Breast epithelium (tissue), 4 donors: ENCODE measurements at places on chromosomes 5 and 9. TPM values are rescaled to one million over a fixed set of nuclear protein-coding genes. Genes with fewer than 3 reads are reported as not detected.

The ZFP2 gene
- total RNA-seq: 2.1 TPM

The SH2D3C gene
- 6.9 TPM for total RNA-seq

The SPATA31D4 gene
- total RNA-seq: not detected

The GZMA gene
- total RNA-seq: not detected

The OLFM1 gene
- 22.1 TPM for total RNA-seq

The RNF208 gene
- 2.9 TPM for total RNA-seq

The SYK gene
- total RNA-seq: 11.8 TPM

- H3K4me3 ChIP-seq: no peak overlapping the region
- DNase-seq: no peak
- no peaks in the 10 kb centered on the region for H3K27me3 ChIP-seq
Measured at GRCh38 chr9:129455151-129455995, 165.5 kb downstream of the C9orf50 start.

- H3K27ac ChIP-seq: no peak overlapping the region
- H3K27me3 ChIP-seq: peaks cover 12% of the 10 kb centered on the region
- DNase-seq: no peak
- no peaks in the 10 kb centered on the region for H3K36me3 ChIP-seq
Measured at GRCh38 chr5:176570044-176570443, 20.9 kb downstream of the CDHR2 start.

GRCh38 chr9:120107138-120107537 is 472.8 kb downstream of the CDK5RAP2 start:
- no peaks in the 10 kb centered on the region for H3K27me3 ChIP-seq
- H3K4me3 ChIP-seq: no peak overlapping the region
- no peaks in the 10 kb centered on the region for H3K36me3 ChIP-seq
- no peak for DNase-seq
- H3K27ac ChIP-seq: no peak overlapping the region

DNA sequence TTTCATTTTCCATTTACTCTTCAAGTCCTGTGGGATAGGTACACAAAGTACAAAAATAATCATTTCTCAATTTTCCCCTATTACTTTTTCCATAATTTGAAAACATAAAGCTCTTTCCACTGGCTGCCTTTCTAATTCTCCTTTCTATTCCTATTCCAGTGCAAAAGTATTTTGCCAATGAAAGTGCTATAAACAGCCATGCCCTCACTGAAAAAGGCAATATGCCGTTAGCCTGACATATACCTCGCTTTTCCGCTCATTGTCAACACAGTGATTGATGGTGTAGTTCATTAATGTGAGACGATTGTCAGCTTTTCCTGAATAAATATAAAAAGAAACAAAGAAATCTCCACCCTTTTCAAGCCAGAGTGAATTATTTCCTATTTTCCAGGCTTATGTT is 97.5 kb downstream of the EBF1 start:
- no peak for DNase-seq
- no peaks in the 10 kb centered on the region for H3K27me3 ChIP-seq
- no peaks in the 10 kb centered on the region for H3K36me3 ChIP-seq
- H3K4me3 ChIP-seq: no peak overlapping the region
- H3K27ac ChIP-seq: peak overlapping the region; percentile 40

DNA sequence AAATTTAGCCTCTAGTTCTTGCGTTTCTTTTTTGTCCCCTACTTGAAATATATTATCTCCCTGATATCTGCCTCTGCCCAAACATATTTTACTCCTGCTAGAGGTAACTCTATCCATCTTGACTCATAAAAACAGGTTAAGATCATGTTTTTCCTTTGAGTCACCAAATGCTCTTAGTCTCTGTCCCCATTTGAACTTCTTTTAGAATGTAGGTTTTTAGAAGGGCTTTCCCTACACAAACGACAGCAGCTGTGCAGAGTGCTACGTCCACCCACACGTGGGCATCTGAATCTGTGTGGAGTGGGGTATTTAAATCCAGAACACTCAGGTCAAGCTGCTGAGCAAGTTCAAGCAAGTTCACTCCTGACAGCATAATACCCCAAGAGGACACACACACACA is 2.2 kb downstream of the HSD17B3 start:
- H3K4me1 ChIP-seq: no peaks in the 10 kb centered on the region
- H3K27ac ChIP-seq: no peak overlapping the region
- H3K4me3 ChIP-seq: no peak overlapping the region
- H3K27me3 ChIP-seq: no peaks in the 10 kb centered on the region
- DNase-seq: no peak
- H3K36me3 ChIP-seq: no peaks in the 10 kb centered on the region

GRCh38 chr5:94209272-94209671 is 409.1 kb downstream of the KIAA0825 start:
- H3K27me3 ChIP-seq: no peaks in the 10 kb centered on the region
- no peak overlapping the region for H3K4me3 ChIP-seq
- no peaks in the 10 kb centered on the region for H3K36me3 ChIP-seq

- no peak overlapping the region for H3K27ac ChIP-seq
- no peaks in the 10 kb centered on the region for H3K4me1 ChIP-seq
- H3K27me3 ChIP-seq: no peaks in the 10 kb centered on the region
Measured at GRCh38 chr5:172102218-172102870, 85.7 kb downstream of the STK10 start.

GRCh38 chr9:88418715-88419540 is 30.7 kb downstream of the SPIN1 start:
- H3K4me3 ChIP-seq: no peak overlapping the region
- H3K27ac ChIP-seq: no peak overlapping the region
- H3K36me3 ChIP-seq: no peaks in the 10 kb centered on the region
- DNase-seq: no peak
- no peaks in the 10 kb centered on the region for H3K27me3 ChIP-seq

DNA sequence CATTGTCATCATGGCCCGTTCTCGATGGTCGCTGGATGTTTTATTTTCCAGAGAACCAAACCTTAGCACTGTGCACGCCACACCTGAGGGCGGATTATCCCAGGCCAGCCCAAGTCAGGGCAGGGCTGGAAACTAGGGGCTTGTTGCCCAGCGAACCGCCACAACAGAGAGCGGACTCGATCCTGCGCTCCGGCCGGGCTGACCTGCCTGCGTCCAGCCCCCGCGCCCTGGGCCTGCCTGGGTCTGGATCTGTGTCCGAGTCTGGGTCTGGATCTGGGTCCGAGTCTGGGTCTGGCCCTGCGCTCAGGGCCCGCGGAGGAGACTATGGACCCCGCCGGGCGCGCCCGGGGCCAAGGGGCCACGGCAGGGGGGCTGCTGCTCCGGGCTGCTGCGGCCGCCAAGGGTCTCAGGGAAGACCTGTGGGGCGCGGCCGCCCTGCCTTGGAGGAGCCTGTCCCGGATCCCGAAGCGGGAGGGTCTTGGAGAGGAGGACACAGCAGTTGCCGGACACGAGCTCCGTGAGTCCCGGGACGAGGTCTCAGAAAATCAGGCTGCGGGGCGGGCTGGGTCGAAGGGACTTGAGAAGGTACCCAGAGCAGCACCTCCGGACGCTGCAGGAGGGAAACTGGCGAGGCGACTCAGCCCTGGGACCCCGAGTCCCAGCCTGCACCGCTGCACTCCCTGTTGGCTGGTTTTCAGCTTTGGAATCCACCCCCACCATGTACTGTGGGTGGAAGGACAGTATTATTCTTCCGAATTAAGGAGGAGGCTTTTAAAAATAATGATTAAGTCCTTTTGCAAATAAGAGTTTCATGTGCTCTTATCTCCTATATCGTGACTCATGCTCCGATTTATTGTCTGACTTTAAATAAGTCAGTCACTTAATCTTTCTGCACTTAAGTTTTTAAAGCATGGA is at the start of gene ANKDD1B:
Gene ANKDD1B, plus strand, starts transcription at position 143 of the 915 bp plus-strand sequence. Its CDS starts 182 bp downstream, at position 325.
- H3K27ac ChIP-seq: peak within 1 kb of the TSS; percentile 55
- peak within 1 kb of the TSS; percentile 62 for H3K4me3 ChIP-seq
- H3K4me1 ChIP-seq: no peaks in the 10 kb centered on the region
- DNase-seq: peak; percentile 52
- no peaks in the 10 kb centered on the region for H3K36me3 ChIP-seq

DNA sequence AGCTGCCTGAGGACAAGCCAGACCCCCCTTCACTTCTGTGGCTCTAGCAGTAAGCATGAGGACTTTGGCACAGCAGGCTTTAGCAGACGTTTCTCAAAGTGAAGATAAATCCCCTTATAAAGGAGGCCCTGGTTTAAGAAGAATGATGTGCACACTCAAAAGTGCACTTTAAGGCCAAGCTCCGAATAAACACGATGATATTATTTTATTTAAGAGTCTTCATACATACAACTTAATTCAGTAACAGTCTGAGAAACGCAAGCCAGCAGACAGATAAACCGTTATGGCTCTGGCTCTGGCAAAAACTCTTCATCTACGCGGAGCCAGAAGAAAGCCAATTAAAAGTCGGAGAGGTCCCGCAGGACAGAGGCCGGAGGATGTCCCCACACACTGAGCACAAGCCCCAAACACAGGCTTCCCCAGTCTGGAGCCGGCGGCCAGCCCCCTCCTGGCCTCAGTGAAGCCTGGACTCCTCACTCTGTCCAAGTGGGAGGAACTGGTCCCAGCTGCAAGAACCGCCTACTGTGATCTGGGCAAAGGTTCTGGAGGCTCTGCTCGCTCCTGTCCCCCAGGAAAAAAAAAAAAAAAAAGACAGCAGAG is 44.6 kb downstream of the ADAMTS2 start:
- no peak overlapping the region for H3K4me3 ChIP-seq
- no peaks in the 10 kb centered on the region for H3K27me3 ChIP-seq
- no peaks in the 10 kb centered on the region for H3K4me1 ChIP-seq
- H3K27ac ChIP-seq: no peak overlapping the region
- no peaks in the 10 kb centered on the region for H3K36me3 ChIP-seq
- no peak for DNase-seq

DNA sequence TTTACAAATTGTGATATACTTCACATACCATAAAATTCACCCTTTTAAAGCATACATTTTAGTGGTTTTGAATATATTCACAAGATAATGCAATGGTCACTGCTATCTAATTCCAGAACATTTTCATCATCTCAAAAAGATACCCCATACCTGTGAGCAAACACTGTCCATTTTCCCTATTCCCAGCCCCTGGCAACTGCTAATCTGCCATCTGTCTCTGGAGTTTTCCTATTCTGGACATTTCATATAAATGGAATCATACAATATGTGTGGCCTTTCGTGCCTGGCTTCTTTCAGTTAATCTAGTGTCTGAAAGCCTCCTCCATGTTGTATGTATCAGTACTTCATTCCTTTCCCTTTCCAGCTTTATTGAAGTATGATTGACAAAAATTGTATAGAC is 14.7 kb downstream of the SNX30 start:
- H3K4me3 ChIP-seq: no peak overlapping the region
- H3K27me3 ChIP-seq: no peaks in the 10 kb centered on the region
- no peak overlapping the region for H3K27ac ChIP-seq
- no peaks in the 10 kb centered on the region for H3K36me3 ChIP-seq
- DNase-seq: no peak
- no peaks in the 10 kb centered on the region for H3K4me1 ChIP-seq

- no peak overlapping the region for H3K27ac ChIP-seq
- no peak for DNase-seq
- H3K27me3 ChIP-seq: no peaks in the 10 kb centered on the region
- no peaks in the 10 kb centered on the region for H3K4me1 ChIP-seq
- no peak overlapping the region for H3K4me3 ChIP-seq
- no peaks in the 10 kb centered on the region for H3K36me3 ChIP-seq
Measured at GRCh38 chr9:93974151-93974550, 19.0 kb upstream of the BARX1 start.

DNA sequence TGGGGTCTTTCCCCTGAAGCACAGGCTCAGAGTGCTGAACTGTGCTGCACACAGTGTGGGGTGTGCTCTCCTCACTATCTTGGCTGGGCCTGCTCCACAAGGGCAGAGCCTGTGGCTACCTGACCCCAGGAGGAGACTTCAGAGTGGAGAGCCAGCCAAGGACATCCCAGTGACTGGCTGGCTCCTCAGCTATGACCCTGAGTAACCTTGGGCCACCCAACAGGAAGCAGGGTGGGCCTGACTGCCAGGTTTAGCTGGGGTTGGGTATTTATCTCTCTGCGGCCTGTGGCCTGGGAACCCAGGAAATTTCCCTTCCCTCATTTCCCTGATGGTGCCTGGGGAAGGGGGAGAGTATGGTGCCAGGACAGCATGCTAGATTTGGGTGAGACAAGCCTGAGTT is 2.1 kb upstream of the EEIG1 start:
- H3K27me3 ChIP-seq: no peaks in the 10 kb centered on the region
- H3K4me3 ChIP-seq: no peak overlapping the region
- H3K4me1 ChIP-seq: no peaks in the 10 kb centered on the region
- H3K36me3 ChIP-seq: no peaks in the 10 kb centered on the region

GRCh38 chr5:154095904-154096303 is 57.1 kb downstream of the MFAP3 start:
- no peaks in the 10 kb centered on the region for H3K4me1 ChIP-seq
- H3K27me3 ChIP-seq: no peaks in the 10 kb centered on the region
- no peak for DNase-seq
- no peak overlapping the region for H3K27ac ChIP-seq

DNA sequence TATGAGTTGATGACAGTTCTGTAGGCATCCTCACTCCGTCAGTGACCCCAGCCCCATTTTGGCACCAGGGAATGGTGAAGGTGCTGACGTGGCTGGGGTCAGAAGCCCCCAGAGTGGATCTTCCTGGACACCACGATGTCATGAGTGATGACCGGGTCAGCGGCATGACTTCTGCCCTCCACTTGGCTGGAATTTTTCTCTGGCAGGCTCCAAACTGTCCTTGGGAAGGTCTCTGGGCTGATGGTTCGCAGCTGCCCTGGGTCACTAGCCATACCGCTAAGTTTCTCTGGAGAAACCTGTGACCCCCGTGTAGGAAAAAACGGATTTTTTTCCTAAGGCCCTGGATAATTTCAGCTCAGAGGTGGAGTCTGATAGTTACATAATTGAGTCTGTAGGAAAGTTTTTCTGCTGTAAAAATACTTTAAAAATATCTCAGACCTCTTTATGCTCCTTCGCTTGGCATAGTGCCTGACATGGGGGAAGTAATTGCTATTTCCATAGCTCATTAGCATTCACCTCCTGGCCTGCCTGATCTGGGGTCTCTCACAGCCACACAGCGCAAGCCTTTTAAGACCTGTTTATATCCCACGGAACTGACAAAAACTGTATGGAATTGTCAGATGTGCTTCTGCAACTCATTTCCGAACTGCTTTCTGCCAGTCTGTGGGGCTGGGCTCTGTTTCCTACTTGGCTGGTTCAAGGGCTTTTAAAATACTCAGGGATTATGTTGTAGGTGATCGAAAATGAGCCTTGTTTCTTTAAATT is 69.2 kb downstream of the ANGPTL2 start:
- H3K27ac ChIP-seq: peak overlapping the region; percentile 68
- no peaks in the 10 kb centered on the region for H3K36me3 ChIP-seq
- DNase-seq: no peak

DNA sequence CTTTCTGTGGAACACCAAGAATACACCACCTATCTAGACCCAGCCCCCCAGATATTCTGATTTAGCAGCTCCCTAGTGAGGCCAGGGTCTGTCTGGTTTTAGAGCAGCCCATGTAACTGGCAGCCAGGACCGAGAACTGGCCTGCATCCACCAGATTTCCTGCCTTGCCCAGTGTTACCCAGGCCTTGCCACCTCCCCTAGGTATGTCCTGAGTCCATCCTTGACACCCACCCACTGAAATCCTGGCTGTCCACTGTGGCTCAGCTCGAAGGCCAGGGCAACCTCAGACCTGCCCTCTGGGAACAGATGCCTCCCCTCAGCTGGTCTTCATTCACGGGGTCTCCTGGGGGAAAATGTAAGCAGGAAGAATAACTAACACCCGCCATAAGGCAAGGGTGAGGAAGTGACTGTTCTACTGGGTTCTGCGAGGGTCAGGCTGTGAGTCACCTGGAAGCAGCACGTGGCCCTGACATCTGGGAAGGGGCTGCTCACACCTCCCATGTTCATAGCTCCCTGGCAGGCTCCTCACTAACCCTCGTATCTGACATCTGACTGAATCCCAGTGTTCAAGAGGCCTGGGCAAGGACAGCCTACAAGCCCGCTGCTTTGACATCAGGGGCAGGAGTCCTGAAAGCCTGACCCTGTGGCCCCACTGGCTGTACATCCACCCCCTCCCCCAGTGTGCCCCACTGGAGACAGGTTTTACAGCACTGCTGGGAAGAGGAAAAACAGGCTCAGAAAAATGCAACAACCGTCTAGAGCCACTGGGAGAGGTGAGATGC is 72.7 kb downstream of the SEMA4D start:
- H3K27me3 ChIP-seq: no peaks in the 10 kb centered on the region
- no peak overlapping the region for H3K4me3 ChIP-seq
- H3K36me3 ChIP-seq: no peaks in the 10 kb centered on the region
- no peaks in the 10 kb centered on the region for H3K4me1 ChIP-seq
